ENCODE measurements at places on chromosomes 12 and 14. TPM values are rescaled to one million over a fixed set of nuclear protein-coding genes. Genes with fewer than 3 reads are reported as not detected.

Gene ASIC1
- 1.3 TPM for total RNA-seq

GRCh38 chr12:64390275-64390851, at the start of gene C12orf56:
Gene C12orf56 (minus strand): TSS chr12:64390758. CDS start chr12:64390565, 193 bp downstream.
- DNase-seq: no peak

DNA sequence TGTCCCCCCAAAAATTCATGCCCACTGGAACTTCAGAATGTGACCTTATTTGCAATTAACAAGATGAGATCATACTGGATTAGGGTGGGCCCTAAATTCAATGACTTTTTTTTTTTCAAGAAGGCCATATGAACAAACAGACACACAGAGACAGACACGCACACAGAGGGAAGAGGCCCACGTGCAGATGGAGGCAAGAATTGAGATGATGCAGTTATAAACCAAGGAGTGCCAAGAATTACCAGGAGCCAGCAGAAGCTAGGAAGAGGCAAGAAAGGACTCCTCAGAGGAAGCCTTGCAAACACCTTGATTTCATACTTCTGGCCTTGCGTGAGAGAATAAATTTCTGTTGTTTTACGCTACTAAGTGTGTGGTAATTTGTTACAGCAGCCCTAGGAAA, 33.4 kb downstream of the NELL2 start:
- no peak for DNase-seq

DNA sequence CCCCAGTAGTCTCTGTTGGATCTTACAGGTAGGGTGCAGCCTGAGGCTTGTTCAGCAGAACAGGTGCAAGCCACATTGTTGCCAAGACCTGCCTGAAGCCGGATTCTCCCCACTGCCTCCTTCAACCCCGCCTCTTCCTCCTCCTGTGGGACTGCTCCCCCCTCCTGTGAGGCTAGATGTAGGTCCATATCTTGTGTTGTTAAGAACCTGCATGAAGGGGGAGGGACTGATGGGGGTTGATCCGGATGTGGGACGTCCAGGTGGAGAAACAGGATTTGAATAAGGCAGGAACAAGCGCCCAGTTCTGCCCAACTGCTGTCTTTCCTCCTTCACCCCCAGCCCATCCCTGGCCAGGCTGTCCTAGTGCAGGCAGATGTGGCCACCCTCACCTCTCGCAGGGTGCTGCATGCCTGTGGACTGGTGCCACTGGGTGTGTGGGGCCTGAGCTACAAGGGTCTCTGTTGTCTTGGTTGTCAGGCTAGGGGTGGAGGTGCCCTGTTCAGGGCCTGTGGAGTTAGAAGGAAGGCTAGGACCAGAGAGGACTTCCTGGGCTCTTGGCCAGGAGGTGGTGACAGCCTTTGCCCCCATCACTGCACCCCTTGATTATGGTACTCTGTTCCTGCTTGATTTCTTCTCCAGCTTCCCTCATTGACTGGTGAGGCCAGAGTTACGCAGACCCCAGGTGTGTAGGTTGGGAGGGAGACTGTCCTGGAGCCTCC, 1.4 kb downstream of the NR4A1 start:
- peak; percentile 47 for DNase-seq

GRCh38 chr14:99562856-99563748, 40.9 kb downstream of the CCDC85C start:
- DNase-seq: peak; percentile 85

DNA sequence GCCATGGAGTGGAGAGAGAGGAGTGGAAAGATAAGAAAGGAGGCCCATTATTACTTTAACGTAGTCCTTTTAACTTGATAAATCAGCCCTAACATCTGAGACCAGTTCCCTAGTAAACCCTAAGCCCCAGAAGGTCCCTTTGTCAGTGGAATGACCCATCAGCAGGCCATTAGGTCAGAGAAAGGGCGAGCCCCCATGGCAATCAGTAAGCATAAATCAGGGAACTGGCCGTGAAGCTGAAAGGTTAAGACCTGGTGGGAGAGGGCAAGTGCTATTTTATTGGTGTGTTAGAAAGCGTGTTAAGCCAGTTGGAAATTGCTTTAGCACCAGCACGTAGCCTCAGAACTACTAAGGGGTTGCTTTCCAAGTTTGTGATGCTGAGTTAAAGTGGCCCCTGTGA, 708.0 kb downstream of the BCL11B start:
- no peak for DNase-seq

- no peak for DNase-seq
Observed at GRCh38 chr14:73240816-73241480, 3.6 kb downstream of the PAPLN start.

DNA sequence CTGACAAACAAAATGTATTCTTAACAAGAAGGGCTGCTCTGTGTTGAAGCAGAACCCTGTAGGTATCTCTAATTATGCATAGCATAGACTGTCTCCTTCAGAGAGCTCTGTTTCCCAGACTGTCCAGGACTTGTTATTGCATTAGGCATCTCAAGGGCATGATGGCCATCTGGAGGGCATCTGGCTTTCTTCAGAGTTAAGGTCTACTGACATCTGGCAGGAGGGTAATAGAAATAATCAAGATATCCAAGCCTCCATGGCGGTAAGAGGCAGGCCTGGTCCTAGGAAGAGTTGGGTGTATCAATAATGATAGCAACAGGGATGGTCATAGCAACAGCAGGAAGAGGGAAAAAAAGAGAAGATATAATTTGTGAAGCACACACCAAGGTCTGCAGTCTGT, 161.2 kb downstream of the TTC8 start:
- no peak for DNase-seq

DNA sequence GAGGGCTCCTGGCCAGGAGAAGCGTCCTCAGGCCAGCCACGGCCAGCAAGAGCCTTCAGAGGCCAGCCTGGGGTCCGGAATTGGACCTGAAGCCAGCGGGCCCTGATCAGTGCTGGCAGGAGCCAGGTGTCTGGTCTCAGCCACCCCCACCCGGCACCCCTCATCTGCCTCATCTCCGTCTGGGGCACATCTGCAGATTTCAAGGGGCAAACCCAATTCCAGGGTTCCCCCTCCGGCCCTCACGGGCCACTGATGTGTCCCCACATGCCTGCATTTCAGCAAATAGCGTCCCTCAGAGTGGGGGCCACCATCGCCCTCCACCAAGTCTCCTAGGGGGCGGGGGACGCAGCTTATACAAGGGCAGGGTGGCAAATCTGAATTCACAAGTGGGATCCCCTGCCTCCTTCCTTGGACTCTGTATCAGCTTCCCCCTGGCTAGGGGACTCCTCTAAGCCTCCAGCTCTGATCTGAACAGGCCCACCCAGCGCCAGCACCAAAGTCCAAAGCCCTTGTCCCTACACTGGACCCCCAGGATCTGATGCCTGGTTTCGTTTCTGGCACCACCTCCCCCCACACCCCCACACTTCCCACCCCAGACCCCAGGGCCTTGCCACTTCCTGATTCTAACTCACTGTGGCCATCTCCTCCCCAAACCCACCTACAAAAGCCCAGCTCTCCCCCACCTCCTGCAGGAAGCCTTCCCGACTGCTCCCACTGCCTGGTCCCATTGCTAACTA, 10.1 kb downstream of the TMEM179 start:
- no peak for DNase-seq

Gene TOGARAM1
- 12.0 TPM for total RNA-seq

Gene SYT1
- total RNA-seq: 10.4 TPM

DNA sequence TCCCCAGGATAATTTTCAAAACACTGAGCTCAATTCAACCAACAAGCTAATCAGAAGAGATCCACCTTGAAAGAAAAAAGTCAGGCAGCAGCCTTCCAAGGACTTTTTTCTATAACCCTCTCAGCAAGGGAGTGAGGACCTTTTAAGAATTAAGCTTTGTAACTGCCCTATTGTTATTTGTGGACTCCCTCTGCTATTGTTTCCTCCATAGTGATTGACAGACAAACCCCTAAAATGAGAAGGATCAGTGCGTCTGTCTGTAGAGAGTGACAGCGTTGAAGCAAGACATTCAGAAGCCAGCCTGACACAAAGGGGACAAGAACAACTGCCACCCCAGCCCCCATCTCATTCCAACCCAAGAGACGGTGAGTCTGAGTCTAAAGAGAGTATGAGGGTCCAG, 30.3 kb upstream of the BTG1 start:
- DNase-seq: no peak

Gene KRT79
- total RNA-seq: not detected

Gene WNT5B
- 0.44 TPM for total RNA-seq

DNA sequence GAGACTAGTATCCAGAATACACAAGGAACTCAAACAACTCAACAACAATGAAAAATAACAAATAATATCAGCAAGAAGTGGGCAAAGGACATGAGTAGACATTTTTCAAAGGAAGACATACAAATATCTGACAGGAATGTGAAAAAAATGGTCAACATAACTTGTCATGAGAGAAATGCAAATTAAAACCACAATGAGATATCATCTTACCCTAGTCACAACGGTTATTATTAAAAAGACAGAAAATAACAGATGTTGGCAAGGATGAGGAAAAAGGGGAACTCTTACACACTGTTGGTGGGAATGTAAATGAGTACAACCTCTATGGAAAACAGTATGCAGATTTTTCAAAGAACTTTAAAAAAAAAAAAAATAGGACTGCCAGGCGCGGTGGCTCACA, 20.4 kb downstream of the VWF start:
- DNase-seq: no peak

DNA sequence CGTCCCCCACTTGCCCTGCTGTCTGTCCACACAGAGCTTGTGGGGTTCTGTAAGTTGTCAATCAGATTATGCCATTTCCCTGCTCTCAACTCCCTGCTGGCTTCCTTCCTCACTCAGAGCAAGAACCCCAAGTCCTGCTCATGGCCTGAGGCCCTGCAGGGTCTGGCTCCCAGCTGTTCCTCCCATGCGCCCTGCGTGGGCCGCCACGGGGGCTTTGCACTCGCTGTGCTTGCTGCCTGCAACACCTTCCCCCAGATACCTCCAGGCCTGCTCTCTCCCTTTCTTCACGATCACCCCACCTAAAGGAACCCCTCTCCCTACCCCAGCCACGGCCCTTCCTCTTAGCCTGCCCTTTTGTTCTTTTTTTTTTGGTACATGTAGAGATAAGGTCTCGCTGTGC, 234.6 kb downstream of the AACS start:
- no peak for DNase-seq

GRCh38 chr12:115132145-115132544, 448.2 kb upstream of the TBX3 start:
- DNase-seq: peak; percentile 82

Gene AMN1
- total RNA-seq: 5.6 TPM

DNA sequence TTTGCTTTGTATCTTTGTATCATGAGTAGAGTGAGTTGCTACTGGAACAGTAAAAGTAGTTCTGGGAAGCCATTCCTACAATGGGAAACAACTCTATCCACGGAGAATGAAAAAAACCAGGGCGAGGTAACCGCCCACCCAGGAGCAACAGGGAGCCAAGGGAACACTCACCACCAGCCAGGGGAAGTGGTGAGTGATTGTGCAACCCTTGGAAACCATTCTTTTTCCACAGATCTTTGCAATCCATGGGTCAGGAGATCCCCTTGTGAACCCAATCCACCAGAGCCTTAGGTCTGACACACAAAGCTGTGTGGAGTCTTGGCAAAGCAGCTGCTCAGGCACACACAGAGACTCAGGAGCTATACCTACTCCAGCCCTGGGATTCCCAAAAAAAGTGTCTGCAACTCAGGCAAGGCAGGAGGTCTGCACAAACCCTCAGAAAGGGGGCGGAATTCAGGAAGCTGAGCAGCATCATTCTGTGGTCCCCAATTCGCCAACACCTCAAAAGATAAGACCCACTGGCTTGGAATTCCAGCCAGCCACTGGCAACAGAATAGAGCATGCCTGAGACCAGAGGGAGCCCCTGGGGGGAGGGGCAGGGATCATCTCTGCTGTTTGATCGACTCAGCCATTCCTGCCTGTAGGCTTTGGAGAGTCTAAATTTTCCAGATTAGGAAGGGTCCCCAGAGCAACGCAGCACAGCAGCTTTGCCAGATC, 52.1 kb upstream of the PPFIA2 start:
- DNase-seq: peak; percentile 49

- DNase-seq: no peak
Observed at GRCh38 chr12:25052196-25052913, 103.5 kb upstream of the BCAT1 start.

Gene AQP5
- not detected for total RNA-seq

GRCh38 chr12:57342207-57342691, 88.6 kb downstream of the R3HDM2 start:
- DNase-seq: no peak

Gene PRKCH
- 12.4 TPM for total RNA-seq

DNA sequence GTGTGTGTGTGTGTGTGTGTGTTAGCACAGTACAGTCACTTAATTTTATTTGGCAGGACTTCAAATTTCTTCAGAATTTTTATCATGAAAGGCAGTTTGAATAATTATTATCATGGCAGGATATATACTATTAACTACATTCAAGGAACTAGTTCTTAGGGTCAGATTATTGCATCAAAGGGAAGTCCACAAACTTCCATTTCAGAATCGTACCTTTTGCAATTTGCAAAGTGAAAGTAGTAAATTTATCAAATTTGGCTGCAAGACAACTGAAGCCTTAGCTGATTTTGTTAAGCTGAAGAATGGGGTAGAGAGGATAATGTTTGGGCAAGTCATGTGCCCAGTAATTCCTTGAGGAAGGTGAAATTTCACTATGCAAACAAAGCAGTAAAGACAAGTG, 68.2 kb downstream of the PLEKHG7 start:
- DNase-seq: no peak
